ENCODE measurements at places on chromosomes 5 and 9. TPM values are rescaled to one million over a fixed set of nuclear protein-coding genes. Genes with fewer than 3 reads are reported as not detected.

The INSL6 gene
- total RNA-seq, result not detected

The ENDOG gene
- 12.3 TPM for total RNA-seq

The PCDHA9 gene
- total RNA-seq, result 0.70 TPM

The BASP1 gene
- total RNA-seq, result 26.9 TPM

The PCDHA12 gene
- total RNA-seq, result 1.7 TPM

The MLANA gene
- total RNA-seq, result not detected

DNA sequence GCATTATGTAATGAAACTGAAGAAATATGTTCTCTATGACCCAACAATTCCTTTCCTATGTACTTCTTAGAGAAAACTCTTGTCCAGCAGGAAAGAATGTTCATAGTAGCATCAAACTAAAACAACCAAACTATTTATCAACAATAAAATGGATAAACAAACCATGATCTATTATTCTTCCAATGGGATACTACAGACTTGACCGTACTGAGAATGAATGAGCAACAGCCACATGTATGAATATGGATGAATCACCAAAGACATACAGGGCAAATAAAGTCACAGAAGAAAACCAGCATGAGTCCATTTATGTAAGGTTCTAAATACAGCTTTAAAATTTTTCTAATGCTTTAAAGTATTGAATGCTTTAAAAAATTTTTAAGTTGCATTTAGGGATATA lies 73.6 kb upstream of the SUSD1 start:
- no peaks in the 10 kb centered on the region for H3K27me3 ChIP-seq
- no peak overlapping the region for H3K4me3 ChIP-seq
- DNase-seq, result no peak
- no peaks in the 10 kb centered on the region for H3K4me1 ChIP-seq

The TAF11L12 gene
- not detected for total RNA-seq

The OR1J2 gene
- total RNA-seq, result not detected

The PNPLA7 gene
- total RNA-seq, result 0.26 TPM

The IFNA2 gene
- not detected for total RNA-seq

- no peaks in the 10 kb centered on the region for H3K36me3 ChIP-seq
- H3K27ac ChIP-seq, result no peak overlapping the region
- H3K4me3 ChIP-seq, result no peak overlapping the region
- no peaks in the 10 kb centered on the region for H3K4me1 ChIP-seq
- no peak for DNase-seq
Measured at GRCh38 chr5:20469792-20470191, 481.8 kb upstream of the CDH18 start.

- no peak for DNase-seq
- peaks cover 8% of the 10 kb centered on the region for H3K4me1 ChIP-seq
- H3K27ac ChIP-seq, result peak overlapping the region; percentile 73
- peak overlapping the region; percentile 80 for H3K4me3 ChIP-seq
- H3K36me3 ChIP-seq, result no peaks in the 10 kb centered on the region
Measured at GRCh38 chr5:53560028-53560427, 411 bp upstream of the NDUFS4 start.

GRCh38 chr9:134069480-134070399 lies 1.9 kb upstream of the BRD3 start:
- H3K27me3 ChIP-seq, result no peaks in the 10 kb centered on the region
- peaks cover 6% of the 10 kb centered on the region for H3K4me1 ChIP-seq
- no peak for DNase-seq
- H3K27ac ChIP-seq, result no peak overlapping the region
- no peaks in the 10 kb centered on the region for H3K36me3 ChIP-seq
- peak overlapping the region; percentile 69 for H3K4me3 ChIP-seq

Data from uterus (tissue), 4 donors.